NCI-H187 (cell line): ENCODE measurements at places on chromosomes 3 and 15.

- no peak for DNase-seq
Measured at GRCh38 chr15:77033729-77034671, 36.9 kb downstream of the TSPAN3 start.

DNA sequence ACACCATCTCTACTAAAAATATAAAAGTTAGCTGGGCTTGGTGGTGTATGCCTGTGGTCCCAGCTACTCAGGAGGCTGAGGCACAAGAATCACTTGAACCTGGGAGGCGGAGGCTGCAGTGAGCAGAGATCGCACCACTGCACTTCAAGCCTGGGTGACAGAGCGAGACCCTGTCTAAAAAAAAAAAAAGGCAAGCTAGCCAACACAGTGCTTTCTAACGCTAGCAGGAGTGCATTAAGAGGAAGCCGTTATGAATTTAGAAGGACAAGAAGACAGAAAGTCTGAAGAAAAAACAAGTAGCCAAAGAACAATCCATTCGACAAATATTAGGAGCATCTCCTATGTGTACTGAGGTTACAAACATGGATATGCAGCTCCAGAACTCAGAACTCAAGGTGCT is 28.6 kb downstream of the BHLHE40 start:
- no peak for DNase-seq

- DNase-seq, result no peak
Measured at GRCh38 chr3:155217591-155217990, 75.9 kb downstream of the STRIT1 start.

DNA sequence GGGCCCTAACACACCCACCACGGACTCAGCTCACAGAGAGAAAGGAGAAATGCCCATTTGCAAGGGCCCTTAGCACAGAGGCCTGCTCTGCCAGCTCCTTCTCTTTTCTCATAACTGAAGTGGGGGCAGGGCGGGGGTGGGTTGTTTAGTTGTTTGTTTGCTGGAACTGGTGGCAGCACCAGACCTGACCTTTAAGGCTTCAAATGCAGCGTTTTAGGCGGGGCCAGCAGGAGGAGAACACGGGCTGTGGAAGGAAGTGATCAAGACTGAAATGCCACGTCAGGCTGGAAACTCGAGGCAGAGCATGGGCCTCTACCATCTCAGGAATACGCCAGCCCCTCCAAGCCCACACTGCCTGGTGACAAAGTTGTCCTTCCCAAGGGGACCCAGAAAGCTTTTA is 9.3 kb downstream of the CACNA2D2 start:
- DNase-seq, result no peak

GRCh38 chr15:30962079-30962478 is 29.3 kb downstream of the MTMR10 start:
- no peak for DNase-seq

DNA sequence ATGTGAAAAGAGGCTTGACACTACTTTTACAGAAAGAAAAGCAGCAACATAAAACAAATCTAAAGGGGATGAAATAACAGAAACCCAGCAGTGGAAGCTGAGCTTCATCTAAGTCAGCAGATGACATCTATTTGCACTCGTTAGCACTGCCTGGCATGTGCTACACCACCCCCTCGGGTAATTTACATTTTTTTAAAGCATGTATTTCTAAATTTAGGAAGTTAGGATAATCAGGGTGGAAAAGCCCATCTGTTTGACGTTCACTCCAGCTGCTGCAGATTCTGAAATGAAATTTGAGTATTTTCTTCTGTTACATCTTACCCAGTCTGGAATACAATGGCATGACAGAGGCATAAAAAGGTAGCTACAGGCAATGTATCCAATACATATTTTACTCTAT is 20.7 kb downstream of the IGSF11 start:
- no peak for DNase-seq
